CD4-positive, alpha-beta T cell treated with Interleukin-15 for 4 hours (primary cell): ENCODE measurements at places on chromosomes 2 and 18.

- DNase-seq, result no peak
These were observed 10.9 kb upstream of the GULP1 start for GRCh38 chr2:188280811-188281222.

GRCh38 chr2:102594445-102595016 lies 24.8 kb upstream of the SLC9A2 start:
- DNase-seq, result no peak

DNA sequence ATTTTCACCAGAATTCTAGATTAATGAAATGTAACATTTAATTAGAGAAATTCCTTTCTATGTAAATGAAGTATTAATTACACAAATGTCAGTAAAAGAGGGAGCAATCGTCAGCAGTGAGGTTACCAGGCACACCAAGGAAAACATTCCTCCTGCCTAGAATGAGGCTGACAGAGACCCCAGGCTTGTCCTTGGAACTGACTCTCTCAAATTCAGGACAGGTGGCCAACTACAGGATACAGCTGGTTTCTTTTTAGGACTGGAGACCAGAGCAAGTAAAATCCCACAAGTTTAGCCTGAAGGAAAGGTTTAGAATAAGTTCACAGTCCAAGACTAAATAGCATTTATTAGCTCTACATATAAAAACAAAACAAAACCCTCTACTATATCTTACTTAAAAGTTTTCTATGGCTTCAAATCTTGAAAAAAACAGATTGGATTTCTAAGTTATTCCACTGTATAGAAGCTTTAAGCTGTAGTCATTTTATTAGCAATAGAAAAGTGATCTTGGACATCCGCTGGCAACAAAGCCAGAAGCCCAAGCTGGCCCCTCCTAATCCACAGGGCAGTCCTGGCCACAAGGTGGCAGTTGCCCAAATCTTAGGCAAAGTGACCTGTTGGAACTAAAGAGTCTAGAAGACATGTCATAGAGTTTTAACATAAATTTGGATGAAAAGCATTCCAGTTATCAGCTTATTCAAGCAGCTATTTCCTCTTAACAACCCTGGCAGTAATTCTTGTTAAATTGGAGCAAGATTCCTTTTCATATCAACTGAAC lies 81.0 kb downstream of the SP3 start:
- DNase-seq, result peak; percentile 27

GRCh38 chr2:120395221-120396012 lies 49.5 kb downstream of the INHBB start:
- no peak for DNase-seq

GRCh38 chr2:133562558-133562957 lies 5.7 kb downstream of the NCKAP5 start:
- DNase-seq, result no peak

DNA sequence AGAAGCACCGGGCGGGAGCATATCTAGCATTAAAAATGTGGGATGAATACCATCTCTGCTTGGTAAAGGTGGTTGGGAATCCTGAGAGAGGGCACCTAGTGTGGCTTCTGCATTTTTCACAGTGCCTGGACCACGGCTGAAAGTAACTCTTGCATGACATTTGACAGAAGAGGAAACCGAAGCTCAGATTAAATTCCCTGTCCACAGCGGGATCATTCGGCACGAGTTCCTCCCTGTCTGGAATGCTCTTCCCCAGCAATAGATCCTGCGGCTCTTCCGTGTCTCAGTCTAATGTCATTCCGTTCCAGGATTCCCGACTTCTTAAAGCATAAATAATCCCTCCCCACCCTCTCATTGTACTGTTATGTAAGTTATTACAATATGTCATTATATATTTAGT lies 905 bp upstream of the RPS7 start:
- DNase-seq, result no peak

DNA sequence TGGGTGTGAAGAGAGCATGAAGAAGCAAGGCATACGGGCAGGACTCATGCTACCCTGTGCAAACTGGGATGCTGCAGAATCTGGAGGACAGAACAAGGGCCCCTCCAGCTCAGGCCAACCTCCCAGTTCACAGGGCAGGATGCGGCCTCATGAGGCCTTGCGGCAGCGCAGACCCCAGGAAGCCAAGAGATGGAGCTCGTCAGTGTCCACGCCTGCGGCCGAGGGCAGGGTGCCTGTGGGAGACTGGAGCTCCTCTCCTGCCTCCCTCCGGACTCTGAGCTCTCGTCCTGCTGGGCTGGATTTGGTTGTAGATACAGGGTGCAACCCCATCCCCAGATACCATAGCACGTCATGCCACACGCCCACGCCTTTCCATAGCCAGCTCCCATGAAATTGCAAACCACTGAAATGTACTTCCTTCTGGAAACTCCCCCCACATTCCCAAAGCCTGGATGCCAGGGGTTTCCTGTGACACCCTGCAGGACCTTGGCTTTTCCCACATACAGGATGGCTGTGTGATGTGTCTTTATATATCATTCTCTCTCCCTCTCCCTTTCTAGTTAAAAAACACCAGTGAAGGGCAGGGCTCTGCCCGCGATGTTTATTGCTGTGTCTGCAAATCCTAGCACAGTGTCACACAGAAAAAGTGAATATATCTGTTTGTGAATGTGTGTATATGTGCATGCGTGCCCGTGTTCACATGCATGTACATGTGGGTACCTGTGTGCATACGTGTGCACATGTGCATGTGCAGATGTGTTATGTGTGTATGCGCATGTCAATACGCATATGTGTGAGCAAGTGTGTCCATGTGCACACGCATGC lies 12.3 kb upstream of the SNTG2 start:
- DNase-seq, result no peak

DNA sequence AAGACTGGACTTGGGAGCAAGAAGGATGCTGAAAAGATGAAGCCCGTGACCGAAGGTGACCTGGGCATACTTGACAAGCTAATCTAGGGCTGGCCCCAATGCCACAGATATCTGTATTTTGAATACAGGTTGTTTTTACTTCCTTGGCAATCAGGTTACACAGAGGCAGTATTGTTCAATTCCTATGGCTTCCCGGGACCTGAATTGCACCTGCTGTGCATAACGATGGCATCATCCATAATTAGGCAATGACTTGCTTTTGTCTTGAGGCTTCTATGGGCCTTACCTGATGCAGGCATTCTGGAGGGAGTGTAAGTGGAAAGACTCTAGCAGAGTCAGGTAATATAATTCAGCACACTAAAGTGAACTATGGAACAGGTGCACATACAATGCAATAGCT lies 60.6 kb upstream of the CUL3 start:
- no peak for DNase-seq

DNA sequence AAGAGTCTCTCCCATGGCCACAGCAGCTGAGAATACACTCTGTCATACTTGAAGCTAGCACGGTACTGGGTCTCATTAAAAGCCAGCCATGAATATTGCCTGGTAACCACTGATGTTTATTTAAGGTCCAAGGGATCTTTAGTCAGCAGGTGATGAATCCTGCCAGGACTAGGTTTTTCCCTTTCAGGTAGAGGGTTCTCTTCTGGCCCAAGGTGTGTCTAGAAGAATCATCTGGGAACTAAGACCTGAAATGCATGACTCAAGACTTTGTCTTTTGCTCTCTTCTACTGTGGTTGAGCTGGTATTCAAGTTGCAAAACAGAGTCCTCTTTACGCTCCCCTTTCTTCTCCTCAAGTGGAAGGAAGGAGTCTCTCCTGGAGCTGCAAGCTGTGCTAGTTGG lies 400.5 kb upstream of the FSIP2 start:
- no peak for DNase-seq
